ENCODE measurements at places on chromosomes 2 and 18.

DNA sequence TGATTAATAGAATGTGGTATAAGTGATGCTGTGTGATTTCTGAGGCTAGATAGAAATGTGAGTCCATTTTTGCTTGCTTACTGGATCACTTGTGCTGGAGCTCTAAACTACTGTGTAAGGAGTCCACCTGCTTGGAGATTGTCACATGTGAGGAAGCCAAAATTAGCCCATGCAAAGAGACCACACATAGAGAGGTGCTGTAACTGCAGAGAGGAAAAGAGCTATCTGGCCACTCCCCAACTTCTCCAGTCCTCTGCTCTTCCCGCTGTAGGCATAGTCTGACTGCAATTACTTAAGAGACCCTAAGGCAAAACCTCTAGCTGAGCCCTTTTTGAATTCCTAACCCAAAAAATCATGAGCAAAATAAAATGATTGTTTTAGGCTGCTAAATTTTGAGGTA is 120.6 kb upstream of the FBXO11 start:
- DNase-seq: no peak

DNA sequence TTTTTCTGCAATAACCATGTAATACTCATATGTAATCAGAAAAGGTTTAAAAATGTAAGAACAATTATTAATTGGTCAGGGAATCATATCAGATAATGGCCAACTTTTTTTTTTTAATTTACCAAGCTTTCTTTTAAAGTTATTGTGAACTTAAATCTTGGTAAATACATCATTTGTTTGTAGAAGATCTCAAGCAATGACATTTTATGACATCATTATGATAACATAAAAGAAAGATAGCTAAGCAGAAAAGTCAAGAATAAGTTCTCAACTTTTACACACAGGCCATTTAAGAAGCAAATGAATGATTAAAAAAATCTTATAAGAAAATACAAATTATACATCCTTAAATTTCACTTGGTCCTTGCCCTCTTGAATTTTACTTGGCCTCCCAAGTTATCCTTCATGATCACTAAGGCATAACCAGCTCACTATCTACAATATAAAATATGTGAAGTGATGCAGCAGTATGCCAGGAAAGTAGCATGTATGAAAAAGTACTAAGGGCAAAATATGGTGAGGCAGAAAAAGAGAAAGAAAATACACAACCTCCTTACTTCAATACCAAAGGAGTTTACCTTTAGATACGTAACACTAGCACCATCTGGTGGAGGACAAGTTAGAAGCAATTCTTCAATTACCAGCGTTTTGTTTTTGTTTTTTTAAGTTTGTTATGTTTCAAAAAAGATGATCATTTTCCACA is 116.6 kb downstream of the SRBD1 start:
- no peak for DNase-seq

DNA sequence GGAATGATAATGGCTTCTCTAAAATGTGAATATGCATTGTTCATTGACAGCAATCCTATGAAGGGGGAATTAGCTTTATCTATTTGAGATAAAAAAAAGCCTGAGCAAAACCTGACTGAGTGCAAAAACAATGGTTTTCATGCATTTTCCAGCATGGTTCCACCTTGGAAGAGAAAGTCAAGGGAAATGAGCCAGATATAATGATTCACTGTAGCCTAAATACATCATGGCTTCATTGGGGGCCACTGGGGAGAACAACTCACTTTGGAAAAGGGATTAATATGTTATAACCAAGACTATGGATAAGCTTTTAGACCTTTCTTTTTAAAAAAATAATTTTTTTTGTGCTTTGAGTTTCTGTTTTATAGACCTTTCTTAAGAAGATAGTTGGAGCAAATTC is 679.7 kb downstream of the NYAP2 start:
- no peak for DNase-seq

DNA sequence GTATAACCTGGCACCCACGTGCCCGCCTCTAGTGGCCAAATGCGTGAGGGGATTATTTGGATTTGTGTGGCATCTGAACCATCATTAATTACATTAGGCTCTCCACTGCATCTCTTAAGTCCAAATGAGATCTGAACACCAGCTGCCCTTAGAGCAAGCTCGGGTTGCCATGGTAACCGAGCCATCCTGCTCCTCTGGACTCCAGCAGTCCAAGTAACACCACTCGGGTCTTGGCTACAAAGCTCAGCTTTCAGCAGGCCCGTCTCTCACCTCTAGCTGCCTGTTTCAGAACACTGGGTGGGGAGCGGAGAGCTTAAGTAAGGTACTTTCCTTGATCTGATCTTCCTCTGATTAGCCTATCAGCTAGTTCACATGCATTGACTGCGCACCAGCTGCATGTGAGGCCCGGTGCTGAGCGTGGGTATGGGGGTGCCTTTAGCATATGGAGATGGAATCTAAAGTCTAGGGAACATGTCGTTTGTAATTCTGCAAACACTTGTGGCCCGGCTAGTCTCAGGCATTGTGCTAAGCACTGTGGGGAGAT is 14.1 kb upstream of the CYS1 start:
- DNase-seq: no peak

GRCh38 chr2:148450531-148450930 is 194.0 kb upstream of the EPC2 start:
- no peak for DNase-seq

DNA sequence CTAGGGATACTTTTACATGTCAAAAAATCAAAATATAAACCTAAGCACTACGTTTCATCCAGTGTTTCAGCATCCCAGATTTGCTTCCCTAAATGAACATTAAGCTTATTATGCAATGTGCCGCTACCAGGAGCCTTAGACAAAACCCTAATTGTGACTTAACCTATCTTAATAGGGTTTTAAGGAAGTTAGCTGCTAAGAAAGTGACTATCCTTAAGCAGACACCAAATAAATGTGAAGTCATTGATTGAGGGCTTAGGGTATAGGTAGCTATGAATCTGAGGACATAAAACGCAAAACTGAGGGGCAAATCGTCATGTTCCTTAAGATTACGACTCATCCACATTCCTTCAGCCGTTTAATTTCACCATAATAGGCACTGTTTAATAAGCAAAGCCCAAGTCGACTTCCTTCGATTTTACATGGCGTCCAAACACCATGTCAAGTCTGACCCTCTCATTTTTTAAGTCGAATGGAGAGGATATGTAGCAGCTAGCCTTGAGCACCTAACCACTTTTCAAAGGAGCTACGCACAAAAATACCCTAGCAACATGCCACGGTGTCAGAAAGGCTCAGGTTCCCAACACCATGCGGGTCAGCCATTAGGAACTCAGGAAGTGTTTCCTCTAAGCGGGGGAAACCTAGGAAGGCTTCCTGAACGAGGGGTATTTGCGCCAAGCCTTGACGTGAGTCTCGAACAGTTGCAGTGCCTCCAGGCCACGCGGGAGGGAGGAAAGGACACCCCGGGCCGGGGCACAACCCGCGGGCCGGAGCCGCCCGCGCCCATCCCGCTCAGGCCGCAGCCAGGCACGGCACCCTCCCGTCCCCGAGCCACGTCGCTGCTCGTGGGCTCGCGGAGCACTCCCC is 1.0 kb downstream of the HDLBP start:
- DNase-seq: no peak

- DNase-seq: peak; percentile 60
Observed at GRCh38 chr2:225040856-225041206, 1.4 kb downstream of the DOCK10 start.

- DNase-seq: no peak
Observed at GRCh38 chr2:26485725-26486418, 7.9 kb upstream of the OTOF start.

GRCh38 chr2:121400201-121400600 is 115.2 kb upstream of the TFCP2L1 start:
- DNase-seq: no peak

DNA sequence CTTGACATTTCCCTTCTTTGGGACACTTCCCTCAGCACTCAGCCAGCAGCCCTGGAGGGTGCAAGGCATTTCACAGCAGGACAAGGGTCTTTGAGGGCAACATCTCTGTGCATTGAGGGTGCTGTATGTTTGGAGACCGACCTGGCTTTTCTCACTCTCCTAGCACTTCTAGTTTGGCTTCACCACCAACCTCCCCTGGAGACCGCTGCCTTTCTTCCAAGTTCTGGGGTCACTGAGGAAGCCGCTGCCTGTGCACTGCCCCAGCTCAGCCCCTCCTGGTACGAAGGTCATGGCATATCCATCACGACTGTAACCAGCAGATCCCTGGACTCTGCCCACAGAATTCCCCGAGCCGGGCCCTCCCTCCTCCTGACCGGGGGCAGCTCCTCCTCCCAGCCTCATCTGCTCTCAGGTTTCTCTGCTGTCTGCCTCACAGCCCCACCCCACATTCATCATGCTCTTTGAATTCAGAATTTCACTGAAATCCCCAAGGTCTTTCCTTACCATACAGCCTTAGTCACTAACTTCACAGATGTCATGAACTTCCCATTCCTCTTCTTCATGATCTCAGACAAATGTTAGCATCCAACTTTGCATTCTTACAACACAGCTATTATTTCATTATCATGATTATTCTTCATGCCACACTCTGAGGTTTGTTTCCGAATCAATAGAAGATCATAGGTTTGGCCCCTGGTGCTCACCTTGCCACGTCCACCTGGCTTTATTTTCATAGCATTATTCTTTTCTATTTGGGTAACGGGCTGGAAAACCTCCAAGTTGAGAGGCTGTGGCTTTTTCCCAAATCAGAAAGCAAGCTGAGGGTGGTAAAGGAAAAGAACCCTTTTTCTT is 113.0 kb upstream of the COPS8 start:
- DNase-seq: no peak

DNA sequence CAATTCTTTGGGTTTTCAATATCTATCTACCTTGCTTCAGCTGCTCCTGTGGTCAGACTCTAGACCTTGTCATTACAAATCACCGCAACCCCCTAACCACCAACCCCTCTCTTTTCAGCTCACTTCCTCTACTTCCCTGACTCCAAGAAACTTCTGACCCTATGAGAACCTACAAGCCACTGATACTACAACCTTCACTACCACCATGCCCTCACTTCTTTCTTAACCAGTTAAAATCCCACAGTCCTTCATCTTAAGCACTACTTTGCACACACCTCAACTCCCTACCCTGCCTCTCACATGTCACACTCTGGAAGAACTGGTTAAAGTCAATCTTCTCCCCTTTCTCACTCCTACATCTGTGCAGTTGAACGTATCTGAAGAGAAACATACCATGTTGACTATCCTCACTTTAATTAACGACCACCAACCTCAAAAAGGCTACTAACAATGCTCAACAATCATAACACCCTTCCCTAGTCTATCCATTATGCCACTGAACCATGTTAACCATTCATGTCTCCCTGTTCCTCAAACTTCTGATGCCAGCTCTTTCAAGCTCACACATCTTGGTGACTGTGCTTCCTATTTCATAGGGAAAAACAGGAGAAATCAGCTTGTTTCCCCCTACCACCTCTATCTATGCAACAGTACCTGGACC is 12.6 kb downstream of the EIF2AK3 start:
- DNase-seq: no peak

DNA sequence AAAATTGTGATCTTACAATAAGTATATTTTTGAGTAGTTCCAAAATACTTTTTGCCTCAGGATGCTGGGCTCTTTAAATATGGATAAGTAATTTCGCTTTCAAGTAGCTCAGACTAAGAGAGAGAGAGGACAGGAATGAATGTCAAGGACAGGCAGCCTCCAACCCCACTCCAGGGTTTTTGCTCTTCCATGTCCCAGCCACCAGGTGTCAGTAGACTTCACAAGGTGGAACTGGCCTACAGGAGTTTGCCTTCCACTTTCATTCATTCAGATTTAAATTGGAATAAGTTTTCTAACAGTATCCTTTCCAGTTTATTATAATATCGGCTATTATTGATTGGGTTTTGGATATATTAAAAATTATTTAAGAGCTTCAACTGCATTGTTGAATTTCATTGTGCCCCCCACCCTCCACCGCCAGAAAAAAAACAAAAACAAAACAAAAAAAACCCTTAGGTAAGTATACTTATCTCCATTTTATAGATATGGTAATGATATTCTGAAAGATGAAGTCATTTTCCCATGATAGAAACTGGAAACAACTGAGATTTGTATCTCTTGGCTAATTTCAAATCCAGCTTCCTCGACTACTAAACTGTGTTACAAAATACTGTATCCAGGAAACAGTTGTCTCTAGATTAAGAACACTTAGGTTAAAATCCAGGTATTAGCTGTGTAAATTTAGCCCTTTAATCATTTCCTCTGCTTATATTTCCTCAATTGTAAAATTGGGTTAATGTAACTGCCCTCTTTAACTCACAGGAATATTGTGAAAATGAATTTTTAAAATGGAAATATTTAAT is 793.1 kb downstream of the ERBB4 start:
- peak; percentile 22 for DNase-seq

DNA sequence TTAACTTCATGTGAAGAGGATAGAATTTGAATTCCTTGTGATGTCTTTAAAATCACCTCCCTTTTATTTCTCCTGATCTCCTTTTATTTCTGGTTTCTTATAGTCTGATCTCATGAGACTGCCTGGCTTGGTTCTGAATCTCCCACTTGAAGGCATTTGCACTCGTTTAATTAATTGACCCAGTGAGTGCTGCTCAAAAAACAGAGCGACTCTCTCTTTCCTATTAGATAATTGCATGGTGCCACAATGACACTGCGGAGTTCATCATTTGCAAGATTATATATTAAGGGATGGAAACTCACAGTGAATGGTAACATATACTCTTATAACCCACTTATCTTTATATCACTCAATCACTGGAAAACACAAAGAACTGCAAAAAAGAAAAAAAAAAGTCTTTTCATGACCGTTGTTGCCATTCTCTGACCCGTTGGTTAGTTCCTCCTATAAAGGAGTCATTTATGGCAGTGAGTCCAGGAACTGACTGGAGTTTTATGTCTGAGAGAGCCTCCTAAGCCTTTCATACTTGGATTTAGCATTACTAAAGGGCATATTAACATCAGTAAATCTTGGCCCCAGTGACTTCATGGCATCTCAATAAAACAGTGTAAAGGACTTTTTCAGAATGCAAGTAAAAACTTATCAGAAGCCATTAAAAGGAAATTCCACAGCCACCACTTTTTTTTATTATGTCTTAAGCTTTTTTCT is 103.3 kb upstream of the EPHA4 start:
- DNase-seq: no peak

DNA sequence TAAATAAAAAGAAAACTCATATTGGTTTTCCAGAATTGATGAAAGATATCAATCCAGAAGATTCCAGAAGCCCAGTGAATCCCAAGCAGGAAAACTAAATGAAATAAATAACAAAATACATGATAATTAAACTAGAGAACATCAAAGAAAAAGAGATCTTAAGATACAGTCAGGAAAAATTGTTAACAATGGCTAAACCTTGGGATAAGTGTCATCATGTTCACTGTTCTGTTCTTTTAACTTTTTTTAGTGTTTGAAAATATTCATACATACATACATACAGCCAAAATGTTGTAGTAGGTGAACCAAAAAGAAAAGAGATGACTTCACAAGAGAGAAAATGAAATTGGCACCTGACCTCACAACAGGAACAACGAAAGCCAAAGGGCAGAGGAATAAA is 72.2 kb upstream of the MYCN start:
- no peak for DNase-seq

DNA sequence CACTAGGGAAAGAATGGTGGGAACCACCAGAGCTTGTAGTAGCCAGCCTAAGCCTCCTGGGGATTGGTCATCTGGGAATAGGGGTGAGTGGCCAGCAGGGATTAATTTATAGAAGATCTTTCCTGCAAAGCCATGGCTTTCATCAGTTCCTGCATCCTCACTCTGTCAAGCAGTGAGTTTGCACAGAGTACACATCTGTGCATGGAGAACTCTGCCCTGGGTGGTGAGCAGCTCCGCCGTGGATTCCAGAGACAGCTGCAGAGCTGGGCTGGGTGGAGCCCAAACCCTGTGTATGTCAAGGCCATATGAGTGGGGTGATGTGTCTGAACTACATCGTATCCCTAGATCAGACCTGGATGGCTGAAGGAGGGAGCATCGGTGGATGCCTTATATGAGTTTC is 182.2 kb downstream of the GLI2 start:
- no peak for DNase-seq
